ENCODE measurements at places on chromosomes 1 and 21.
A peak's percentile ranks its signal among the peaks of the same experiment; 100 is the strongest.

DNA sequence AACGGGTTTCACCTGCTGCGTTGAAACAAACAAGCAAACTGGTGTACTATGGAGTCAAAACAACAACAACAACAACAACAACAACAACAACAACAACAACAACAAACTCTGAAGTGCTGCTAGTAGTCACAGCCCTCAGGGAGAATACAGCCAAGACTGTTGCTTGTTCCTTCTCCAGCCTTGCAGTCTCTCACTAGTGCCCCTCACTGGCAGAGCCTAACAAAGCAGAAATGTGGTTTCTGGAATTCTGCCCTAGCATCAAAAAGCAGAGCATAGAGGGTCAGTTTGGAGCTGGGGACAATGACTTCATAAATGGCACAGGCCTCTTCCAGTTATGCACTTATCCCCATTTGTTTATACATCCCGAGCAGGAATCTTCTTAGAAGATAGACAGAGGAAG lies 187.4 kb downstream of the KCNK2 start:
- DNase-seq: no peak

- DNase-seq: no peak
Observed at GRCh38 chr21:20646431-20647165, 351.6 kb upstream of the NCAM2 start.

GRCh38 chr1:21318714-21319159 lies 28.5 kb upstream of the ECE1 start:
- DNase-seq: no peak

GRCh38 chr1:44010935-44011471 lies 19.6 kb downstream of the CCDC24 start:
- no peak for DNase-seq

DNA sequence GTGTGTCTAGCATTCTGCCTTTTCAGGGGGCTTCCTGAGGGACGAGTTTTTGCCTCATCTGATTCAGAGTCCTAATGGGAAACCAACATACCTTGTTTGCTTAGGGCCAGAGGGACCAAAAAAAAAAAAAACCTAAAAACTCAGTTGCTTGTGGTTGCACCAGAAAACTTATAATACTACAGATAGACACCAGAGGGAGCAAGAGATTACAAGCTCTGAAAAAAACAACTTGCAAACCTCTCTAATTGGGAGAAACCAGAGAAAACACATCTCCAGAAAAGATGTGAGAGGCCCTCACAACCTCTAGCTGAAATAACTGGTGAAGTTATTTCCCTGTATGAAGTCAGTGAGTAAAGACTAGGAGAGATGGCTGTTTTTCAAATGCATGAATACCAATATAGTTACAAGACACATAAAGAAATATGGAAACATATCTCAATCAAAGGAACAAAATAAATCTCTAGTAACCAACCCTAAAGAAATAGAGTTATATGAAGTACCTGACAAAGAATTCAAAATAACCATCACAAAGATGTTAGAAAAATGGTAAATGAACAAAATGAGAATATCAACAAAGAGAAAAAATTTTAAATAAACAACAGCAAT lies 233.7 kb upstream of the NFIA start:
- DNase-seq: peak; percentile 38

DNA sequence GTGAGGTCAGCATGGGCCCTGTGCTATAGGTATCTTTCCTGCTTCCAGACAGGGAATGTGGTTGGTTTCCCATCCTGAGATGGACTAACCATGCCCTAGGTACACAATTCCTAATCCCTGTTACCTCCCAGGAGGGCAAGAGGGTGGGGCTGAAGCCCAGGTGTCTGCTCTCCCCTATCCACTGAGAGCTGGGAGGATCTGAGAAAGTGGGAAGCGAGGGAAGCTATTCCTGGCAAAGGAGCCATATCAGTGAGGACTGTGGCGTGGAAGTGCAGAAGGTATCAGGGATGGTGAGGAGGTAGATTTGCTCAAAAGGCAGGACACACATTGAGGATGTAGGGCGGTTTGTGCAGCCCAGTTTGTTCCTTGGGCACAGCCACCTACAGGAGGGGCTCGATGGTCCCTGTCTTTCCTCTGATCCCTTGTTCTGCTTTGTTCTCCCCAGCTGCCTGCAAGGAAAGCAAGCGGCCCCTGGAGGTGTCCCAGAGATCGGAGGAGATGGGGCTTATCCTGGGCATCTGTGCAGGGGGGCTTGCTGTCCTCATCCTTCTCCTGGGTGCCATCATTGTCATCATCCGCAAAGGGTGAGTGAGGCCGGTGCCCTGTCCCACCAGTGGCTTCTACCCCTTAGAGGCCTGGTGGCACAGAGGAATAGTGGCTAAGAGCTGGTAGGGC lies 48.1 kb downstream of the PTPRU start:
- DNase-seq: no peak

DNA sequence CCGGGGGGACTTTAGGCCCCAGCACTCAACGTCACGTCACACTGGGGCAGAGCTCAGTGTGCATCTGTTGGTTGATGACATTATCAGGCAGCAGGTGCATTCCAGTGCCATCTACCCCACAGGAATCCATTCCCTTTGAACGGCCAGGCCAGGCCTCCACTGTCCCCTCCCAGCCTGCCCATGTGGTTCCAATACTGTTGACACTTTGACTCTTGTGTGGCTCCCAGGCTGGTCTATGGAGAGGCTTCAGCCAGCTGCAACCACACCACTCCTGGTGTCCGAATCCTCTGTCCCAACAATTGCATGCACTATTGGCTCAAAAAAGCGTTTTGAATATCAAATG lies 92.0 kb upstream of the SIM2 start:
- no peak for DNase-seq

DNA sequence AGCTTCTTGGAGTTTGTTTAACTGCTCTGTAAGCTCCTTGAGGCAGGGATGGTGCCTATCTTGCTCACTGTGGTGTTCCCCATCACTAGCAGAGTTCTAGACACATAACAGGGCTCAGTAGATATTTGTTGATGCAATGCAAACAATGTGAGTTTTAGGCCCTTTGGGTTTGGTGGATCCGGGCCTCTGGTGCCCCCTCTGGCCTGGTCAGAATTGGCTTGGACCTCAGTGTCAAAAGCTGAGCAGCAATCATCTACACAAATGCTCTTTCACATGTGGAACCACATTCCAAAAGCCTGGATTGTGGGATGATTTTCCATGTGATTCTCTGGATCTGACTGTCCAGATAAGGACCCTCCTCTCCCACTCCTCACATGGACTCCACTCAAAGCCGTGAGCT lies 53.4 kb upstream of the BCAR3 start:
- DNase-seq: no peak

- DNase-seq: peak; percentile 81
Observed at GRCh38 chr1:243447347-243447746, 191.5 kb downstream of the SDCCAG8 start.

- DNase-seq: no peak
Observed at GRCh38 chr1:38989979-38990378, 1.1 kb upstream of the AKIRIN1 start.

DNA sequence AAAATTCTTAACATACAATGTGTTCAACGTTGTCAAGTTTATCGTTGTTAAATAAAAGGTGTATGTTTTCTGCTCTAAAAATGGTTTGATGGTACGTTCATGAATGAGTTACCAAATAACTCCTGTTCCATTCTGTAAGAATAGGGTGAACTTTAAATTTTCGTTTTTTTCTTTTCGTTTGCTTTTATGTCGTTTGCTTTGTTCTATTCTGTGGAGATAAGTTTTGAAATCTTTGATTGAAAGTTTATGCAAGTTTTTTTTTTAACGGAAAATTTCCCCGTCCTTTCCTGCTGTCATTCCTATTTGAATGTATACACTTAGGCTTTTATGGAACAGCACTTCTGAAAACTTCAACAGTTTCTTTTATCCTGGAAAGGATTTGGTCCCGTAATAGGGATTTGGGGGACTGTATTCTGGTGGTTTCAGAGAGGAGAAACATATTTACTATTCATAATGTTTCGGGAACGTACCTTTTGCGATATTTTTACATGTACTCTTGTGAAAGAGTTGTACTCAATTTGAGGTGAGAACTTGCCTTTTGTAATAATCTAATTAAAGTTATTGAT lies 1.7 kb downstream of the DR1 start:
- DNase-seq: peak; percentile 18

DNA sequence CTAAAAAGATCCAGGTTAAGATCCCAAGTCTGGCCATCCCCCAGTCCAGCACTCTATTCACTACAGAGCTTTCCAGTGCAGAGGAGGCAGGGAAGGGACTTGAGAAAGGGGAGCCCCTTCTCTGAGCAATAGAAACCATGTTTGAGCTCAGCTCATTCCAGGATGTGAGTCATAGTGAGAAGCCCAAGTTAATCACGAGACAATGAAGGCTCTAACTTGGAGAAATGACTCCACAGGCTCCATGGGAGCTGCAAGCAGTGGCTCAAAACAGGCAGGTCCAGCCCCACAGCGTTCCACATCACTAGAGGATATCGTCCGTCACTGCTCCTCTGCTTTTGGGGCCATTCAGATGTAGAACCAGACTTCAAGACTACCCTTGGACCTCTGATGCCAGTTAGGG lies 59.1 kb downstream of the CAMK2N1 start:
- peak; percentile 68 for DNase-seq

DNA sequence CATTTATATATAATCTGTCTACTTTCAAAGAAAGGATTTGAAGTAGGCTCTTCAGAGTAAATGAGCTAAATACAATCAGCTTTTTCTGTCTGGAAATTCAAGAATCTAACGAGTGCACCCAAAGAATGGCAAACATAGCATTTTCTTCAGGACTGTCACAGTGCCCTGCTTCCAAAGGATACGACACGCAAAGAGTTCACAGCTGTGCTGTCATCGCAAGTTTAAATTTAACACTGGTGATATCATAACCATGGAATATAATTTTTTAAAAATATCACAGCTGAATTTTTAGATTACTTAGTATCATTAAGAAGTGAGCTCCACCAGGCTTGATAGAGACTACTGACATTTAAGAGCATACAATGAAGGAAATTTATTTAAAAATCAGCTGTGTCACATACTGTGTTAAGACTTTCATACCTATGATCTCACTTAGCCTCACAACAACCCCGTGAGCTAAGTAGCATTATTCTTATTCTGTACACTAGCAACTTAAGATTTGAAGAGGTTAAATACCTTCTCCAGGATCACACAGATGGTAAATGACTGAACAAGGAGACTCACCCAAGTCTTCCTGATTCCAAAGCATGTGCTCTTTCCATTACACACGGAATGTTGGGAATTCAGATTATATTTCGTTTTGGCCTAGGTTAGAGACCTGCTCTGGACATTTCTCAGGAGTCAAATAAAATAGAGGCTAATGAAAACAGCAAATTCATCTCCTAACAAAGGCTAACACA lies 46.2 kb upstream of the PRRX1 start:
- DNase-seq: no peak

DNA sequence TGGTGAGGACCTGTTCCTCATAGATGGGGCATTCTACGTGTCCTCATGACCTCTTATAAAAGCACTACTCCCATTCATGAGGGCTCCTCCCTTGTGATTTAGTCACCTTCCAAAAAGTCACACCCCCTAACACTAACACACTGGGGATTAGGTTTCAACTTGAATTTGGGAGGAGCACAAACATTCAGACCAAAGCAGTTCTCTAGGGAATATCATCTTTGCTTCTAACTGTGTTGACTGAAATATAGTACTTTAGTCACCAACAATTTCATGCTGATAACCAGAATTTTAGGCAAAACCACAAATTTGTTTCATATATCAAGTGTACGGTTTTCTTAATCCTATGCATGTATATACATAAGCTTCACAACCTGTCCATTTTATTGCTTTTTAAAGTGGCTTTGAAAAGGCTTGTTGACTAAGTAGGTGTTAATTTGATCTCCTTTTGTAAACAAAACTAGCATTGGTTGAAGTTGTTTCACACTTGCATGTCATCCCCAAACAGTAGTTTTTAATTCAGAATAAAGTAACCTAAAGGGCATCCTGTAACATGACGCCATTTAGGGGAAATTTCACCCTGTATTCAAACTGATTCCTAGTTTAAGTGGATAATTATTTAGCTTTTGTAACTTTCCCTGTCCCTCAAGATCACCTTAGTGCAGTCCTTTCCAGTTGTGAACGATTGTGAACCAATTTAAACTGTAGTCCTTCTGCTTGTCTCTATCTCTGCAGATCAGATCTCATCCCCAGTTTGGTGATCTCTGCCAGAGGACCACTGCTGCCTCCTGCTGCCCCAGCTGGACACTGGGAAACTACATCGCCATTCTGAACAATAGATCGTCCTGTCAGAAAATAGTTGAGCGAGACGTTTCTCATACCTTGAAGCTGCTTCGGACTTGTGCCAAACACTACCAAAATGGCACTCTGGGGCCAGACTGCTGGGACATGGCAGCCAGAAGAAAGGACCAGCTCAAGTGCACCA lies 141.1 kb downstream of the TLR5 start:
- peak; percentile 86 for DNase-seq

DNA sequence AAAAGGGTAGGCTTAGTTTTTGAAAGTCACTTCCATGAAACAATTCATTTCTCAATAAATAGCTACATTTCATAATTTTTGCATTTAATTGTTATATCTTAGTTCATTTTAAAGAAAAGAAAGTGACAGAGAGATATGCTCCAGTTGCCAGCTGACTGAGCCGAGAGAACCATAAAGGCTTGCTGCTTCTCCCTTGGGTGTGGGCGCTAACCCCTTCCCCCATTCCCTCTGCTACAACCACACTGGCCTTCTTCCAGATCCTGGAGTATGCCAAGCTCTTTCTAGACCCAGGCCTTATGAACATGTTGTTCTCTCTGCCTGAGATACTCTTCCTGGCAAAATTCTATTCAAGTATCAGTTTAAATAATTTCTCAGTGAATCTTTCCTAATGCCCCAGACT lies 12.3 kb downstream of the SORT1 start:
- DNase-seq: peak; percentile 31

Measured in MCF 10A (cell line).